ENCODE measurements at places on chromosomes 5 and 9.

GRCh38 chr5:153748823-153749222 lies 258.4 kb downstream of the GRIA1 start:
- DNase-seq = no peak

DNA sequence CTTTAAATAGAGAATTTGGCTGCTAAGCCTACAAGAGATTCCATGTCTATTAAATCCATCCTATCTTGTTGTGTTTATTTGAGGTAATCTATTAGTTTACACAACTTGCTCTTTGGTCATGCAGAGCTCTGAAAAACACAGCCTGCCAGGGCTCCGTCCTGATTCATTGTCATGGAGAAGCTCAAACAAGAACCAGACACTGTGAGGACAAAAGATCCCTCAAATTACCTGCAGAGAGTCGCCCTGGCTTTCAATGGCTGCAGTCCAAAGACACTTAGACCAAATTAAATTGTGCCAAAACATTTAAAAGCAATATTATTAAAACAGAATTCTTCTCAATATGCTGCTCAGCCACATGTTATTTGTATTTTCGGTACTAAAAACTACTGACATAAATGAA lies 60.1 kb downstream of the CDH18 start:
- no peak for DNase-seq

- peak; percentile 57 for DNase-seq
Observed at GRCh38 chr5:88833371-88834130, 49.4 kb downstream of the MEF2C start.

DNA sequence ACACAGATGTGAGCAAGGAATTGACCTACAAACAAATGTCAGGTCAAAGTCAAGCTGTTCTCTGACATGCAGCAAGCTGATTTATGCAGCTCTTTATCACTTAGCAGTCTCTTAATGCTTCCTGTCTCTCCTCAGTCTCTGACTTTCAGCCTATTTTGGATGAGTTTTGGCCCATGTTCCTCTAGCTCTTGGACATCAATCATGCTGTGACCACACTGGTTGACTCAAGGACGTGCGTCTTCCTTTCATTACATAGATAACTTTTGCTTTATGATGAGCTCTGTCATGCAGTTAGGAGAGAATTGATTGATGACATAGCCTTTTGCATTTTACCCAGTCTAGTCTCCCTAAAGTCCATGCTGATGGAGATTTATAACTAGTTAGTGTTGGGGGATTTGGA lies 9.4 kb upstream of the REEP5 start:
- DNase-seq = no peak

- no peak for DNase-seq
Observed at GRCh38 chr5:157718519-157718918, 12.7 kb upstream of the THG1L start.

DNA sequence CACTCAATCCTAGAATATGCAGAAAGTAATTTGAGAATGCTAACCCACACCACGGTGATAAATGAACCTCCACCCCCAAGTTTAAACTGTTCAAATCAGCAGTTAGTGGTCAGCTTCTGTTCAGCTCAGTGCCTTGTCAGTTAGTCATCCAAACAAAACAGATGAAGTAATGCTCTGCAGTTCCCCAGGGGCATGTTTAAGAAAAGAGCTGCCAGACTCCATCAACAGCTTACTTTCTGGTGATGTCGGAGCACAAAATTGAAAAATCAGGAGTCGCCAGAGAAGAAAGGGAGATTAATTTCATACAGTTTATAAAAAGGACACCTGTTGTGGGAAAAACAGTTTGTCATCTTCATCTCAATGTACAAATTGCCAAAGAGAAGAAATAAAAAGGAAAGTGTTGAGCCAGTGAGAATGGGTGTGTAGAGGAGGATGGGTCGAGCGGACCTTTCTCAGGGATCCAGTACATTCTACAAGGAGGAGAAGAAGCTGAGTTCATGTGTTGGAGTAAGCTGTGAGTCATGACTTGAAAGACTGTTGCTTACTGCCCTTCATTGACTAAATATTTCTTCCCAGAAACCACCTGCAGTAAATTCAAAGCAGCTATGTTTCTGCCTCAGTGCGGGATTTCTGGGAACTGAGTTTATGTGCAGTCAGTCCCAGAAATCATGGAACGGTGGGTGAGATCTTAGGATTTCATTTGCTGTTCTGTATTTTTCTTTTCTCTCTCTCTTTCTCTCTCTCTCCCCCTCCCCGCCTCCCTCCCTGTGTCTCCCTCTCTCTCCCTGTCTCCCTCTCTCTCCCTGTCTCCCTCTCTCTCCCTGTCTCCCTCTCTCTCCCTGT lies 13.7 kb downstream of the TRIO start:
- no peak for DNase-seq

GRCh38 chr9:33158843-33159776 lies 8.0 kb downstream of the B4GALT1 start:
- DNase-seq = no peak

- peak; percentile 88 for DNase-seq
Observed at GRCh38 chr5:172110921-172111851, 76.8 kb downstream of the STK10 start.

- DNase-seq = no peak
Observed at GRCh38 chr9:84620338-84620737, 49.2 kb upstream of the NTRK2 start.

- no peak for DNase-seq
Observed at GRCh38 chr5:35138232-35138631, 90.5 kb upstream of the AGXT2 start.

DNA sequence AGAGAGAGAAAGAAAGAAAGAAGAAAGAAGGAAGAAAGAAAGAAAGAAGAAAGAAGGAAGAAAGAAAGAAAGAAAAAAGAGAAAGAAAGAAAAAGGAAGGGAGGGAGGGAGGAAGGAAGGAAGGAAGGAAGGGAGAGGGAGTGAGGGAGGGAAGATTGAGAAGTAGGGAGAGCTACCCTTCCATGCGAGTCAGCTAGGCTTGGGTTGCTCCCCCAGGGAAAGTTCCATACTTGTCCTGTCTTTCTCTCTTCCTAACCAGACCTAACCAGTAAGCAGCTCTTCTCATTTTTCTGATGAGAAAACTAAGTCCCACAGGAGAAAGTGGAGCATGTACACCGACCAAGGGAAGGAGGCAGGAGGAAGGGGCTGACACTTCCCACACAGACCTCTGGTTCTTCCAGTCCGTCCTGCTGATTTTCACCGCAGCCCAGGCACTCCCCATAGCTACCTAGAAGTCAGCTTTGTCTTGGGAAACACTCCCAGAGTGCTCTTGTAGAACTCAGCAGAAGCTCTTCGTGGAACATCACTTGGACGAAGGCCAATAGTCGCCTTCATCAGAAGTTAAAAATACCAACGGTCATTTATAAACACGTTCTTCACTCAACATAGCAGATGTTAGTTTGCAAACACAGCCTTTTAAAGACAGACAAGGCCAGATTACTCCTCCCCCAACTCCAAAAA lies 29.0 kb upstream of the ENTREP1 start:
- no peak for DNase-seq

GRCh38 chr5:91111473-91112238 lies 271.5 kb downstream of the ARRDC3 start:
- DNase-seq = no peak

DNA sequence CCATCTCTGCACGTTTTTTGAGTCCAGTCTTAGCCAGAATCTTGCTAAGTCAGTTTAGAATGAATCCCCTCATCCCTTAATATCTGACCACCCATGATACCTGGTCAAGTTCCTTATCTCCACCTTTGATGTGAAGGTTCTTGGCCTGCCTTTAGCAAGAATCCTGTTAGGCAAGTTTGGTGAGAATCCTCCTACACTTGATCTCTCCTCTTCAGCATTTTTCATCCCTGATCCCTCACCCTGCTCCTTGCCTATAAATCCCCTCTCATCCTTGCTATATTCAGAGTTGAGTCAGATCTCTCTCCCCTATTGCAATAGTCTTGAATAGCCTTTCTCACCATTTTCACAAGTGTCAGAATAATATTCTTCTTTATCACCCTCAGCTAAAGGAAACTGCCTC lies 31.0 kb downstream of the SMIM23 start:
- DNase-seq = no peak

DNA sequence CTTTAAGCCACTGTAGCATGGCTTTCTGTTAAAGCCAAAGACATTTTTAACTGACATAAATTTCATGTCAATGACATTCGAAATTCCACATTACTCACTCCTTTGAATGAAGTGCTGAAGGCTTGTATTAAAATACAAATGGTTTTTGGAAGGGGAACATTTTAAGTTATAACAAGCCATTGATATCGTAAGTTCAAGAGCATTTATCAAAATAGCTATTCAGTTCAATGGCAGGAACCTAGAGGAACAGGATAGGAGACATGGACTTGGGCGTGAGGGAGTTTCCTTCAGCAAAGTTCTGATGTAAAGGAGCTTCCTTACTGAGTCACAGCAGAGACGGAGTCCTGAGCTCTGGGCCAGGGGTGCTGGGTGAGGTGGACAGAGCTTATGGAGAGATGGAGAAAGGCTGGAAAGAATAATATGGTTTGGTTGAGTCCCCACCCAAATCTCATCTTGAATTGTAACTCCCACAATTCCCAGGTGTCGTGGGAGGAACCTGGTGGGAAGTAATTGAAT lies 631.8 kb downstream of the BNC2 start:
- no peak for DNase-seq

- no peak for DNase-seq
Observed at GRCh38 chr5:124659798-124660197, 86.6 kb downstream of the ZNF608 start.

GRCh38 chr9:134425812-134426211 lies 99.6 kb downstream of the RXRA start:
- DNase-seq = no peak

DNA sequence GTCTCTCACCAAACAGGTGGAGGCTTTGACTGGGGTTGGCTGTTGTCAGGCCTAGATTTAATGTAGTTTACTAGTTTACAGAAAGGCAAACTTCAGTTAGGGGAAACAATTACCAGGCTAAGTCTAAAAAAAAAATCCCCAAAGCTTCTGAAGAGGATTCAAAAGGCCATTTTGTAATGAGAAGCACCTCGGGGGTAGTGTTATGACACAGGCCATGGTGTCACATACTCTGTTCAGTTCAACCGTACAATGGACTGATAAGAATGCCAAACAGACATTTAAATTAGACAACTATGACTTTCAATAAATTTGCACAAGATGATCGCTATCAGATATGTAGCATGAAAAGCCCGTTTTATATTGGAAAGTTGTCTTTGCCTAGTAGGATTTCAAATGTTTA lies 120.1 kb upstream of the PCA3 start:
- DNase-seq = no peak

- no peak for DNase-seq
Observed at GRCh38 chr9:110192531-110193261, 15.3 kb downstream of the C9orf152 start.

DNA sequence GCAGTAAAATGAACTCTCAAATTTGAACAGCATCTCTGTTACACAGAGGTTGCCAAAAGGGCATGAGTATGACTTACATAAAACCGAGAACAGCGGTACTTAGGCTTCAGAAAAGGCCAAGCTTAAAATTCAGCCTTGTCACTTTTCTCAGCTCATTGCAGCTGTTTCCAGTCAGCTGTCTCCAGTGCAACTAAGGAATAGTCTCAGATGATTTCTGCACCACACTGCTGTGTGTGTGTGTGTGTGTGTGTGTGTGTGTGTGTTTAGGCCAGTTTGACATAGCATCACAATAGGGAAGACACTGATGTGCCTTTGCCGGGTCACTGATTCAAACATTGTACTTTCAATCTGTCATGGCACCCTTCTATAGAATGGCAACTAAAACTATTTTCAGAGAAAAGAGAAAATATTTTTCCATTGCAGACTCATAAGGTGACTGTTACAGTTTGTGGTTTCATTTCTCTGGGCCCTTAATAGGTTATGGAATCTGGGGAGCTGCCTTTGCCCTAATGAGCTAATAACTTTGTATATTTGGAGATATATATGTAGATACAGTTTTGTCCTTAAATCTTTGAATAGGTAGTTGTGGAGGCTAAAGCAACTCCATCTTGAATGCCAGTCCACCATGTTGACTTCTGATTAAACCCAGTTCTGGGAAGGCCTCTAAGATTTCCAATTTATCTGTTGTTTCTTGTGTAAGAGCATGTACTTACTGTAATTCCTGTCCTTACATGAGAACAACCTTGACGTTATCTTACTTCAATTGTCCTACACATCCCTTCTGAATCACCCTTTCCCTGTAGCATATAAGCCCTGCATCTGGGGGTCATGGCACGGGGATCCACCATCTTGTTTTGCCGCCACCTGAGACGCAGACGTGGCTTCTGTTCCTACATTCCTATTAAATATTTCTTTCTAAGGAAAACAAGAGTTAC lies 4.5 kb downstream of the LSM11 start:
- no peak for DNase-seq

GRCh38 chr5:42995360-42995751 lies 44.8 kb downstream of the ANXA2R start:
- no peak for DNase-seq

- DNase-seq = no peak
Observed at GRCh38 chr9:91032121-91032531, 230.5 kb downstream of the SYK start.

- DNase-seq = no peak
Observed at GRCh38 chr5:41893074-41893851, 10.9 kb upstream of the RIMOC1 start.

- no peak for DNase-seq
Observed at GRCh38 chr9:23643656-23644258, 182.3 kb downstream of the ELAVL2 start.

GRCh38 chr5:40985501-40985900 lies 76.2 kb downstream of the C7 start:
- DNase-seq = no peak

- DNase-seq = no peak
Observed at GRCh38 chr9:116859763-116860162, 172.7 kb downstream of the TRIM32 start.

DNA sequence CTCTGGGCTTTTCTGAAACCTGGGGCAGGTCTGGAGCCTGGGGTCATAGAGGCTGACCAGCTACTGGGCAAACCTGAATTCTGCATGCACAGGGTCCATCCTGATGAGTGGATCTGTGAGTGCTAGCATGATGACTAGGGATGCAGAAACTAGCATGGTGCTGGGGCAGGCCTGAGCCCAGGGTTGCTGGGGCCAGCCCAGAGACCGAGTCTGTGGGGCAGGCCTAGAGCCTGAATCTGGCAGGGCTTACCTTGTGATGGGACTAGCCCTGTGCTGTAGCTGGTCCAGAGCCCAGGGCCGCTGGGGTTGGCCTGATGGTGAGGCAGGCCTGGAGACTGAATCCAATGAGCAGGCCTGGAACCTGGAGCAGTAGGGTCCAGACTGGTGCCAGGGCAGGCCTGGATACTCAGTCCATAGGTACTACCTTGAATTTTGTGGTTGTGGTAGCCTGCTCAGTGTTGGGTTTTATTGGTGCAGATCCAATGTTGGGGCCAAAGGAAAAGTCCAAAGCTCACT lies 313.5 kb downstream of the TLR4 start:
- DNase-seq = no peak

- no peak for DNase-seq
Observed at GRCh38 chr5:115577329-115577728, 24.9 kb downstream of the TICAM2 start.

DNA sequence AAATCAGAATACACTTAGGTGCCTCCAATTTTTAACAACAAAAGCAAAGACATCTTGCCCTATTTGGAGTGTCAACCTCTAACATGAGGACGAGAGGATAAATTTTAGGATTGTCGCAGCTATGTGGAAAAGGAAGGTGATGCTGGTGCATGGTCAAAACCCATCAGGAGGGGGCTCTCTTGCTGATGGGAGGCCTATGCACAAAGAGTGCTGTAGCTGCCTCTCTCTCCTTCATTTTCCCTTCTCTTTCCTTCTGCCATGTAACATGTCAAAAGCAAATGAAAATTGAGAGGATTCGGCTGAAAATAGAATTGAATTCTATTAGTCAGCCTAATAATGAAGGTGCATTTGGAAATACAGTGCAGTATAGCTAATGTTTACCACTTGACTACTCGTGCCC lies 578.7 kb upstream of the ZNF462 start:
- DNase-seq = no peak

GRCh38 chr5:143251946-143252345 lies 151.5 kb downstream of the NR3C1 start:
- no peak for DNase-seq
